Suppressor macrophage treated with lipopolysaccharide for 1 hour (primary cell): ENCODE measurements at places on chromosomes 6 and 20.

- no peak for DNase-seq
Measured at GRCh38 chr6:1047981-1048541, 263.8 kb upstream of the FOXQ1 start.

GRCh38 chr20:50515471-50516106 is 5.4 kb downstream of the PTPN1 start:
- DNase-seq = peak; percentile 38

- DNase-seq = no peak
Measured at GRCh38 chr6:38271081-38271480, 368.6 kb downstream of the BTBD9 start.

GRCh38 chr6:44100088-44100550 is 27.1 kb downstream of the MRPL14 start:
- DNase-seq = peak; percentile 56

- peak; percentile 80 for DNase-seq
Measured at GRCh38 chr6:38155144-38155543, 335.6 kb downstream of the ZFAND3 start.
